Foreskin keratinocyte (primary cell): ENCODE measurements at places on chromosomes 12 and 14. TPM values are rescaled to one million over a fixed set of nuclear protein-coding genes. Genes with fewer than 3 reads are reported as not detected.

DNA sequence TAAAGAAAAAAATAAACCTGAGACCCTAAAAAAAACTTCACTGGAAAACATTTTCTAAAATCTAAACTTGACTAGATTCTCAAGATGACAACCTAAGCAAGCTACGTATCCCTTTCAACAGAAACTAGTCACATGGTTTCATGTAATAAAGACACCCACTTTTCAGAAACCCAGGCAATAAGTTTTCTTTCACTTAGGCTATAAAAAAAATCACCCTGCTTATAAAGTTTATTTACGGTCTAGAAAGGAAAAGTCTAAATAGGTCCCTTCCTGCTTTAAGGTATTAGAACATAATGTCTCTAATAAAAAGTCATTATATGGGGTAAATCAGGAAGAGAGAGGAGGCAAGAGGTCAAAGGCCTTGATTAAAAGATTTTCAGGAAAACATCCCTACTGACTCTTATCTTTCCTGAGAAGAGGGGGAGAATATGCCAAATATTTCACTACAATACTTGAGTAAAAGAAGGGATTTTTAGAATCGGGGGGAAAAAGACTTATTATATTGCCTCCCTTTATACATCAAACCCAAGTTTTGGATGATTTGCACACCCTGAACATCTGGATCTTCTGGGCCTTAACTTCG is 9.5 kb downstream of the CLIP1 start:
- no peak for DNase-seq

DNA sequence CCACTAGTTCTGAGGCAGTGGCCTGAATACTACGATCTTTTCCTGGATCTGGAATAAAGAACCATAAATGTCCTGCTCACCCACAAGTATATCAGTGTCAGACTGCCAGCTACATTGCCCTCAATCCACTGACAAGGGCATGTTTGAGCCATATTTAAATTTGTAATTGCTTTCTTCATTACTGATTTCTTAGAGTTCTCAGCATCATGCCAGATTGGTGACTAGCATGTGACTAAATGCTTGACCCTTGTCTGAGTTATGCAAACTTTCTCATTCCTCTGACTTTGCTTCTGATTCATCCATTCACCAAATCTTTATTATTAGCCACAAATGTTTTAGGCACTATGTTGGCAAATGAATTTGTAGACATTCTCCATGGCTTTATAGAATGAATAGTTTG is 143.6 kb upstream of the SLC16A7 start:
- DNase-seq: peak; percentile 64

- DNase-seq: no peak
Observed at GRCh38 chr14:36019126-36019525, 157.4 kb downstream of the PTCSC3 start.

GRCh38 chr12:97597031-97597751 is 134.6 kb downstream of the RMST start:
- DNase-seq: no peak

GRCh38 chr14:63413009-63413408 is 94.3 kb upstream of the GPHB5 start:
- no peak for DNase-seq

GRCh38 chr14:39772627-39773026 is 340.4 kb upstream of the FBXO33 start:
- no peak for DNase-seq

NINJ2 gene
- 0.17 and 0.32 TPM in 2 replicates for total RNA-seq

BICDL1 gene
- 6.4 and 7.0 TPM in 2 replicates for total RNA-seq

KRT5 gene
- 14,096 and 16,153 TPM in 2 replicates for total RNA-seq

SLC24A4 gene
- 0.03 and 0.04 TPM in 2 replicates for total RNA-seq

DNA sequence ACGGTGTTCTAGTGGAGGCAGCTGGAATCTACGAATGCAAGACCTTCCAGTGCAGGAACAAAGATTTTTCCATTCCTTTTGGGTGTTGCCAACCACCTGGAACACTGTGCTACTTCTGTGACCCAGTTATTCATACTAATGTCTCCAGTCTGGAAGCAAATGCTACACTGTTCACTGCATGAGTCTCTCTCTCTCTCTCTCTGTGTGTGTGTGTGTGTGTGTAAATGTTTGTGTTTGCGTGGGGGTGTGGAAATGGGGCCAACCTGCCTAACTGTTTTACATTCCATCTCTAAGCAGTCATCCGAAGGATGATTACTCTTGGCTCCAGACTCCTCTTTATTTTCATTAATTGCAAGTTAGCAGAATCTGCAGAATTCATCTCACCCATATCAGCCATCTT is 29.9 kb upstream of the YBX3 start:
- DNase-seq: peak; percentile 83

DNA sequence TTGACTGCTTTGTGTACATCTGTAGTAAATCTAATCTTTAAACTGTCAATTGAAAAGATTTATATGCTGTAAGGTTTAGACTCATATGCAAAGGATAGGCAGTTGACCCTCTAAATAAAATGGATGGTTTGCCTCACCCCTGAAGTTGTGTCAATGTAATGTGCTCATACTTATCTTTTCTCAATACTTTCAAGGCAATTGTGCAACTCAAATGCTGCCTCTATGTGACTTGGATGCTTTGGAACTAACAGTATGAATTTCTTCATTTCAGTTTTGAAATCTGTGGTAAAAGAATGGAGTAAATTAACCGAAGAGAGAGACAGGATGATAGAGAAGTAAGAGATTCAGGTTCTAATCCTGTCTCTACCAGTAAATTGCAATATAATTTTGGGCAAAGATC is 9.7 kb downstream of the PDE6H start:
- no peak for DNase-seq

GRCh38 chr12:46371718-46372543 is 642 bp downstream of the SLC38A2 start:
- no peak for DNase-seq

- DNase-seq: no peak
Observed at GRCh38 chr12:32148372-32148771, 41.7 kb downstream of the BICD1 start.

DNA sequence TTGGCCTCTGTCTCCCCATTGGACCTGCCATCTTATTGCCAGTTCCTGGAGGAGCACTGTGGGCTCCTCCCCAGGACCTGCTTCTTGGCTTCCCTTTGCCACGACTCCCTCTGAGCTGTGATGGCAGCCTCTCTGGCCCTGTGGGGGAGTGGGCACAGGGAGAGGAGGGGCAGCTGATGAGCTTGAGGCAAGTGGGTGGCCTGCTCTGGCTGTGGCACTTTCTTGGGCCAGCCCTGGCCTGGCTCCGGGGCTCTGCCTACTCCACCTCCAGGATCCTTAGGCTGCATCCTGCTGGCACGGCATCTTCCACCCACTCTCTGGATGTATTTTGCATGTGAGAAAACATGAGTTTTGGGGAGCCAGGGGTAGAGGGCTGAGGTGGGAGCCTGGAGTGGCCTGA is 32.6 kb upstream of the MUCL1 start:
- DNase-seq: no peak
